Right ventricle myocardium inferior (tissue), 1 donor: ENCODE measurements at places on chromosomes 1 and 21.
A peak's percentile ranks its signal among the peaks of the same experiment; 100 is the strongest.

- peak; percentile 84 for DNase-seq
Observed at GRCh38 chr1:31154632-31155215, 85.0 kb downstream of the NKAIN1 start.

DNA sequence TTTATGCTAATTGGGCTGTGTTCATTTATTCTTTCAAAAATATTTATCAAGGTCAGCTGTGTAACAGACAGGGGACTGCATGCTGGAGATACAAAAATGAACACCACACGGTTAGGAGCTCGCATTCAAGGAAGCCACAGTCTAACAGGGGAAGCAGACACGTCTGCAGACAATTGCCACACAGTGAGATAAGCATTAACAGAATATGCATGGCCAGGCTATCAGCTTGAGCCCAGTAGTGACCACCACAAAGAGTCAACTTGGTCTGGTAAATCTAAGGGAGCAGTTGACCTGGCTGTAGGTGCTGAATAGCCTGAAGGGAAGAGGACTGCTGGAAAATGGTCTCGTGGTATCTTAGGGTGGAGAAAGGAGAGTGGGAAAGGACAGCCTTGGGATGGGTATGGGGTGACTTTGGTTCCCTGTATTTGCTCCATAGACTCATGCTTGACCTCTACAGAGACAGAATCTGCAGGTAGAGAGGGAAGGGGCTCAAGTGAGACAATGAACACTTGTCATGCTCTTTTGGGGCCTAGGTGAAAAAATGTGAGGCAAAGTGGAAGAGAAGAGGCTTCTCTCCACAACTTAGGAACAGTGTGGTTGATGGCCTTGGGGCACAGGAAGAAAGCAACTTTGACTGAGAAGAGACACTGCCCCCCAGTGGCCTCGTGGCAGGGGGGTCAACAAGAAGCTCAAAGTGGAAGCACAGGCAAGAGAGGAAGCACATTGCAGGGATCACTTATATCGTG lies 7.6 kb upstream of the NPL start:
- DNase-seq, result peak; percentile 82

GRCh38 chr1:70090141-70090540 lies 115.2 kb downstream of the LRRC40 start:
- DNase-seq, result no peak

- DNase-seq, result no peak
Observed at GRCh38 chr1:151720974-151721787, at the start of gene RIIAD1. Gene RIIAD1 (plus strand): TSS chr1:151721522. CDS start chr1:151721537, 15 bp downstream.

DNA sequence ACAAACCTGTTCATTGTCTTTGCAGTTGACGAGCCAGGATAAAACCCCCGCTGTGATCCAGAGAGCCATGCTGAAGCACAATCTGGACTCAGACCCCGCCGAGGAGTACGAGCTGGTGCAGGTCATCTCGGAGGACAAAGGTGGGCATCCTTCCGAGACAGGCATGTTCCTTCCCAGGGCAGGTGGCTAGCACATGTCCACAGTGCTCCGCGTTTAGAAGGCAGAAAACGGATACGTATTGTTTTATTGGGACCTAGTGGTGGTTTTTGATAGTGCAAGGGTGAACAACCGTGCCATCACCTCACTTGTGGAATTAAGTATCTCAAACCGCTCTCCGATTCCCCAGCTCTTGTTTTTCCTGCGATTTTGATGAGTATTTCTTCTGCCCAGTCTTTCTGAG lies 115.3 kb downstream of the COLGALT2 start:
- DNase-seq, result no peak

- DNase-seq, result no peak
Observed at GRCh38 chr1:237226177-237226944, 184.4 kb downstream of the RYR2 start.

DNA sequence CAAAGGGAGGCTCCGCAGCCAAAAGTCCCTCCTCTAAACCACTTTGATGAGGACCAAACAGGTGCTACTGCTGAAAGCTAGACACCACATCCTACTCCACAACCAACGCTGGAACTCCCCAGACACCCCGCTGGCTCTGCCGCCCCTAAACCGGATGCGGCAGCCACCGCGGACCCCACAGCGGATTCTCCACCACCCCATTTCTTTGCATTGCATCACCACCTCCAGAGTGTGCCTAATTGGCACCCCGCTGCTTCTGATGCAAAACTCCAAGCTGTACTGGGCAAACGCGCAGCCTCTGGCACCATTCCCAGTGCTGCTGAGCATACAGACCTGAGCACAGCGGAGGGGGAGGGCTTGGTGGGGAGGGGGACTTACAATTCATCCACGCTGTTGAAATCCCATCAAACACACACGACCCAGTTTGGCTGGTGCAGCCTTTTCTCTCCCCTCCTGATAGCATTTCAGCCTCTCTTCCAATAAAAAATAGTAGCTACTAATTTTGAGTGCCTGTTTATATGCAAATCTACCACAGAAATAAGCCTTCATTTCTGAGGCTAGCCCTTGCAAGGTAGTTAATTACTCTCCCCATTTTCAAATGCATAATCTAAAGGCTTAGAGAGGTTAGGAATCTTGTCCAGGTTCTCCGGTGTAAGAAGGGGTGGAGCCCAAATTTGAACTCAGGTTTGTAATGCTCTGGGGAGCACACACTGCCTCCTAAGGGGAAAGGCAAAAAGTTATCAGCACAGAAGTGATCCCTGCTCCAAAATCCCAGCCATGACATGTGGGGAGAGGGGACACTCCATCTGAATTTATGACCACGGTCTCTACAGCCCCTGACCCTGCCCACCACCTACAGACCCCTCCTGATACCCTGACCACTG lies 12.2 kb upstream of the RGS16 start:
- DNase-seq, result peak; percentile 86

- no peak for DNase-seq
Observed at GRCh38 chr1:5312862-5313261, 658.5 kb downstream of the AJAP1 start.

- DNase-seq, result no peak
Observed at GRCh38 chr1:214579183-214579582, 23.8 kb upstream of the CENPF start.

GRCh38 chr1:25205786-25206185 lies 26.5 kb downstream of the SYF2 start:
- DNase-seq, result no peak

DNA sequence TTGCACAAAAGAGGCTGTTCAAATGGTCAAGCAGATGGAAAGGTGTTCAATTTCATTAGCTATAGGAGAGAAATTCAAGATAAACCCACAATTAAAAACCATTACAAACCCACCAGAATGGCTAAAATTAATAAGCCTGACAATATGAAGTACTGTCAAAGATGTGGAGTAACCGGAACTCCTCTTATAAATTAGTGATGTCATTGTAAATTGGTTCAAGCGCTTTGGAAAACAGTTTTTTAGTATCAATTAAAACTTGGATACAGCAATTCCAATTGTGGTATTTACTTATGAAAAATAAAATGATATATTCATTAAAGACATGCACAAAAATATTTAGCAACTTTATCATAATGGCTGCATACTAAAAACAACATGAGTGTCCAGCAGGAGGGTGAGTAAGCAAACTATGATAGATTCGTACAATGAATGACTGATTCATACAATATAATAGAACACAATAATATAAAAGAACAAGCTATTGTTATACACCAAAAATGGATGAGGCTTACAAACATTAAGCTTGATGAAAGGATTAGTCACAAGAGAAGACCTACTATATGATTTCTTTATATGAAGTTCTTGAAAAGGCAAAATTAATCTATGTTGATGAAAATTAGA lies 38.4 kb upstream of the FGGY start:
- no peak for DNase-seq

DNA sequence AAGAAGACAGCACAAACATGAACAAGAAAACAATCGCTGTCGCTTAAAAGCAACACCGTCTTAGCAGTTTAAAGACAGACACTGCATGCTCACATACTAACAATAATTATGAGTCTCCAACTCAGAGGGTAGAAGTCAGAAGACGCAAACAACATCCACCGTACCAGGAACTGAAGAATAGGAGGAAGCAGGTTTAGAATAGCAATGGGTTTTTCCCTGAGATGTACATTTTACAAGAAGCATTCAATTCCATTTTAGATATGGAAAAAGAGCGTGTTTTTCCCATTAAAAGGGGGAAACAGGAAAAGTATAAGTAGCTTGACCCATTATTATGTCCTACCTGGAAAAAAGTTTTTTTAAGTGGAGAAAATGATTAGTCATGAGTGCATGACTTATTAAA lies 34.5 kb upstream of the KCNE1 start:
- no peak for DNase-seq

- DNase-seq, result no peak
Observed at GRCh38 chr1:113904293-113904673, 316 bp downstream of the AP4B1 start.

- no peak for DNase-seq
Observed at GRCh38 chr1:29713857-29714256, 477.5 kb downstream of the PTPRU start.

GRCh38 chr1:152459596-152460528 lies 45.8 kb upstream of the CRNN start:
- peak; percentile 80 for DNase-seq

DNA sequence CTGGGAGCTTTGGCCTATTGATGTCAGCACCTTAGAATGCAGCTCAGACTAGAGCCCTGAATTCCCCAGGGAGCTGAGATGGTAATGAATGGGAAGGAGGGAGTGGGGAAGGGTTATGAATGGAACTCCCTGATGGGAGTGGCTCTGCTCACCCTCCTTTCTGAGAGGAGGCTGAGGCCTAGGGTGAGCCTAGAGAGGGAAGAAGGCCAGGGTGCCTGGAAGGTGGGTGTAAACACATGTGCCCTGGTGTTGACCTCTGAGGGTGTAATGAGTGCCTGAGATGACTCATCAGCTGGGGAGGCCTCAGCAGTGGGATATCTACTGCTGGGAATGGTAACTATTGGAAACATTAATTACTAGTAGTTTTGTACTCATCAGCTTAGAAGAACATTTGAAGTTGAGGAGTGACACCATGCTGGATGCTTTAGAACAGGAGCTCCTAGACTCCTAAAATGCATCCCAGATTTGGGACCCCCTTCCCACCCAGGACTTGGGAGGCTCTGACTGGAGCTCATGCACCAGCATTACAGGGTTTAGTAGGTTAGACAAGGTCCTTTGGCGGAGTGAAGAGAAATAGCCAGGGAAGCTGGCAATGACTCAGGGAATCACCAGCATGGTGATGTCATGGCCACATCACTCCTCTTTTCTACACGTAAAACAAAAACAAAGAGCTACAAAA lies 16.0 kb upstream of the PIGV start:
- DNase-seq, result no peak

DNA sequence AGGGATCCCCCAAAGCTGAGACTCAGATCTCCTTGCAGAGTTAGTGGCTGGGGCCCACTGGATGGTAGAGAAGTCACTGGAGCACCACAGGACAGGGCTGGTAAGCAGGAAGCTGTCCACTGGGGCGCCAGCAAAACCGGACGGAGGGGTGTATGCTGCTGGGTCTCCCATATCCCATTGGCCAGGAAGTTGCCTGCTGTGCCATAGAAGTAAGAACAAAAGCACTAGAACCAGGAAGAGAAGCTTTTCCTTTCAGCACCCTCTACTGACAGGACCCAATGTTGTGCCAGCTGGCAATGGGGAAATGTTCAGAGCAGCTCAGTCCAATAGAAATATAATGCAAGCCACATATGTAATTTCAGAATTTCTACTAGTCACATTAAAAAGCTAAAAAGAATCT lies 146.6 kb downstream of the SPATA46 start:
- DNase-seq, result no peak

DNA sequence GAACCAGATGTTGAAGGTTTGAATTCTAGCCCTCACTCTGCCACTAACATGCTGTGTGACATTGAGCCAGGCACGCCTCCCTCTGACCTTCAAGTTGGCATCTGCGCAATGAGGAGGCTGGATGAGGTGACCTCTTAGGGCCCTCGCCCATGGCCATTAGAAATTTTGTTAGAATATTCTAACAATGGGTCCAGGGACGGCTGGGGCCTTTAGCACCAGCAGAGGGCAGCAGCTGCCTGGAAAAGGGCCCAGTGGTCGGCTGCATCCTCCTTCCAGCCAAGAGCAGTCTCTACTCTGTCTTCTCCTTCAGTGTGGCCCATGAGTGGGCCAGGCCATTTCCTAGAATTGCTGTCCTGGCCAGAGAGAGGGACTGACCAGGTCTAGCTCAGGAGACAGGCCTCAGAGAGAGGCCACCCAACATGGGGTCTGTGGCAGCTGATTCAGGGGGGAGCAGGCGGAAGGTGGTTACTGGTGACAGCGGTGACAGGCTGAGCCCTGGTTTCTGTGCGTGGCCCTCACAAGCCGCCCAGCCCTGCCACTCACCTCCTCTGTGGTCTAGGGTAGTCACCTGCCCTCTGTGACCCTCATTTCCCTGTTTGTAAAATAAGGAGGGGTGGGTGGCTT lies 101.3 kb upstream of the ACTL8 start:
- no peak for DNase-seq

DNA sequence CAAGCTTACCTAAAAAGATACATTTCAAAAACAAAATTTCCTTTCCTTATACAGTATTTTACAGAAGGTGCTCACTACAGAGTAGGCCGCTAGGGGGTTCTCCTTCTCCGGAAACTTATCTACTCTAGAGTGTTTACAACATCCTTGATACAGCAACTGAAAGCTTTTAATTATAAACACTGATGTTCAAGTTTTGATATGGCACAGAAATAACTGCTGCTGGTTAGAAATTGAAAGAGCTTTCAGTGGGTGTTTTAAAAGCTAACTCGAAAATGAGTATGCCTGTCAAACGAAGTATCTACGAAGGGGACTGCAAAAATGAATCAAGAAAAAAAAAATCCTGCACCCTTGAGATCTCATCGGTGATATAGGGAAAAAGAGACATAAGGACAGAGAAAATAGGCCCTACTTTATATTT lies 1.0 kb downstream of the YOD1 start:
- DNase-seq, result no peak

- no peak for DNase-seq
Observed at GRCh38 chr1:66607458-66607857, 73.5 kb downstream of the SGIP1 start.

GRCh38 chr1:206803221-206803730 lies 31.0 kb upstream of the IL10 start:
- DNase-seq, result no peak

DNA sequence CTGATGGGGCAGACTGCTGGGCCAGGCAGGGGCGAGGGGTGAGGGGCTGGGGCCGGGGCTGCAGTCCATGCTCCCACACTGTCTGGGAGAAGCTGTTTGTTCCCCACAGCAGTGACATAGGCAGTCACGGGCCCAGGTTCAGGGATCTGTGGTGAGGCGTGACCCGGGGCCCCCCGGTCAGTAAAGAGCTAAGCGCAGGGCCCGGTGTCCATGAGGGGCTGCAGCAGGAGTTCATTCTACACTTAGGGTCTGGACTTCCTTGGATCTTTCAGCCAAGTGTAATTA lies 4.4 kb downstream of the PEX10 start:
- no peak for DNase-seq

- no peak for DNase-seq
Observed at GRCh38 chr1:43908858-43909257, 24.7 kb upstream of the ARTN start.

- no peak for DNase-seq
Observed at GRCh38 chr1:58465825-58466629, 80.5 kb downstream of the OMA1 start.
